ENCODE measurements at places on chromosomes 7 and 10.

DNA sequence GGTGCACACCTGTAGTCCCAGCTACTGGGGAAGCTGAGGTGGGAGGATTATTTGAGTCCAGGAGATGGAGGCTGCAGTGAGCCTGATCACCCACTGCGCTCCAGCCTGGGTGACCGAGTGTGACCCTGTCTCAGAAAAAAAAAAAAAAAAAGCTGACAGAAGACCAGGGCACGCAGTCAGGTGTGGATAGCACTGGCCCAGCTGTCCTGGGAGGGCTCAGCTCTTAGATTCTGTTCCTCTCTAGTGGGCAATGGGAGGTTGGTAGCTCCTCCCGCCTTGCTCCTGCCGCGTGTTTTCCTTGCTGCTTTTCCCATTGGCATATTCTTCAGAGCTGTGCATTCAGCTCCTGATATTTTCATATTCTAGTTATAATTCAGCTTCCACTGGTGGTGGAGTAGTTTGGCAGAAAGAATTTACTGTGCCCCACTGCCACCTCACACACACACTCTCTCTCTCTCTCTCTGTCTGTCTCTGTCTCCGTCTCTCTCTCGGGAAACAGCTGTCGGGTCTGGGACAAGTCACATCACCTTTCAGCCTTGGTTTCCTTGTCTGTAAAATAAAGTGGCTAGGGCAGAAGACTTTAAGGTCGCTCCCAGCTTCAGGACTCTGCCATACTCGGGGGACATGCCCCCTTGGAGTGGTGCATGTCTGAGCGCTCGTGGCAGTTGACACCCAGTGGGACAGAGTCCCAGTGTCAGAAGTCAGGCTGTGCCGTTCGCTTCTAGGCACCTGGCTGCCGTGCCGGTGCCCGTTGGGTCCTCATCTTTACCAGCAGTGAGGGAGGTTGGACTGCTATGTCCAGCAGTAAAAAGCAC lies 25.9 kb upstream of the ANKRD2 start:
- no peak for DNase-seq

GRCh38 chr7:75813084-75813483 lies 522 bp downstream of the CCL24 start:
- no peak for DNase-seq

GRCh38 chr10:3786295-3787015 lies 1.4 kb upstream of the KLF6 start:
- DNase-seq = no peak

GRCh38 chr7:93843260-93843659 lies 47.3 kb downstream of the TFPI2 start:
- no peak for DNase-seq

GRCh38 chr7:45578467-45578866 lies 4.3 kb downstream of the ADCY1 start:
- DNase-seq = no peak

- DNase-seq = peak; percentile 99
Observed at GRCh38 chr10:104268713-104269645, at the start of gene GSTO2. TSS of gene GSTO2 (plus strand) at chr10:104269184. CDS start at chr10:104274916, 5,732 bp downstream.

DNA sequence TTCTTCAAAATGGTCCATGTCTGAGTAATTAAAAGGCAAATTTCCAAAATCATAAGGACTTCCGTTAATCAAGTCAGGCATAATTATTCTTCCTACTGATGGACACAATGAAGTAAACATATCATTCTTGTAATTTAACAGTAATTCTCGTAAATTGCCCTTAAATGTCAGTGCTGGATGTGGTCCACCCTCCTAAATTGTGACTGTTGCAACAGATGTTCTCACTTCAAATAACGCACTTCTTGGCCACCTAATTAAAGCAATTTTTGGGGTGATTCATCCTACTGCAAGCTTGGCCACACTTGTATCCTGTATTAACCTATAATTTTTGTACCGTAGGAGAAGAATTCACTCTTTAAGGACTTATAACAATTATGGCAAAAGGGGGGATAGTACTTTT lies 1.9 kb downstream of the COL1A2 start:
- DNase-seq = no peak

GRCh38 chr10:63467841-63468240 lies 2.1 kb upstream of the JMJD1C start:
- no peak for DNase-seq

DNA sequence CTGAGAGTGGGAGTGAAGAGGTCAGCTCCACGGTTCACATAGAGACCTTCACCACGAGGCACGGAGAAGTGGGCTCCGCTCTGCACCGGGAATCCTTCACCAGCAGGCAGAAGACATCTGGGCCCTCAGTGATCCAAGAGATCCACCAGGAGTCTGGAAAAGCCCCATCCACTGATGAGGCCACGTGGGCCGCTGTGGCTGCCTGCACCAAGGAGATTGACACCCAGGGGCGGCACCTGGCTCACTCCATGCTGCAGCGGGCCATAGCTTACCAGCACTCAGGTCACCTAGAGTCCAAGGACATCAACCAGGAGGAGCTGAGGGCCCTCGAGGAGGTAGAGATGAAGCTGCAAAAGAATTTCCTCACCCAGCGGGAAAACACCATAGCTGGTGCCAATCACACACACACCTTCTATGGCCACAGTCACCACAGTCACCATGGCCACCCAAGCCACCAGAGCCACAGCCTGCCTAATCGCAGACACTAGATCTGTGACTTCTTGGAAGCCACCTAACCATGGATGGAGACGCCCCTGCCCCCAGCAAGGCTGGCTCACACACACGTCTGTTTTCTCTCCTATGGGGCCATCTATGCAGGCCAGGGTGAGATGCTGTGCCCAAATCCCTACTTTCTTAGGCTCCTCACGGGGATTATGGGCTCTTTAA lies 694 bp downstream of the C10orf62 start:
- no peak for DNase-seq

DNA sequence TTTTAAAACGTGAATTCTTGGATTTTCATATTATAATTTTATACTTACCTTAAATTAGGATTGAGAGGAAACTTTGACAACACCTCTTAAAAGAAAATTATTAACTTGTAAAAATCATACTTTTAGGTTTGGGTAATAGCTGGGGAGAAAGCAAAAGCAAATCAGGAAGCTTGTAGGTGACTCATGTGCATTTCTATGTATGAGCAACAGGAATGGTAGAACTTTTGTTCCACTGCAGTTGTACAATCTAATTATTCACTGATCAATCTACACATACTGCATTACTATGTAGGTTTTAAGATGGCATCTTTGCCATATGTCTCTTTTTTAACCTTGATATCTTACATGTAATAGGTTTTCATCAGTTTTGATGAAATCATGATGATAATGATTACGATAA lies 223.2 kb downstream of the PRKG1 start:
- DNase-seq = no peak

DNA sequence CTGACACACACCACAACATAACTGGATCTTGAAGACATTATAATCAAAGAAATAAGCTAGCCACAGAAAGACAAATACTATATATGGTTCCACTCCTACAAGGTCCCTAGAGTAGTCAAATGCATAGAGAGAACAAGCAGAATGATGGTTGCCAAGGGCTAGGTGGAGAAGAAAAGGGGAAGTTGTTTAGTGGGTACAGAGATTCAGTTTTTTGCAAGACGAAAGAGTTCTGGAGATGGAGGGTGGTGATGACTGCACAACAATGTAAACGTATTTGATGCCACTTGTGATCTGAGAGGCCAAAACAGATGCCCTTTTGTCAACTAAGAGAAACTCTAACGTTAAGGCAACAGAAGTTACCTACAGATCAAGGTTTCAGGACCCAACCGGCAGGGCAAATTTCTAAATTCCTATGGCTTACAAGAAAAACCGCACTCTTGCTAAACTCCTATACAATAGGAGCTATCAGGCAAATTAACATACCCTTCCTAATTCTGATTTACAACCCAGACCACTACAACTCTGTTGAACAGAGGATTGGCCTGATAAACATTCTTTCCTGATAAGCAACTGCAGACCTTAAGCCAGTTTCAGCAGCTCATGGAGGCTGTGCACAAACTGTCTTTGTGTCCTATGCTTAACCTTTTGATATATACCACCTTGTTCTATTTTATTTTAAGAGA lies 69.0 kb downstream of the FAM107B start:
- DNase-seq = no peak

DNA sequence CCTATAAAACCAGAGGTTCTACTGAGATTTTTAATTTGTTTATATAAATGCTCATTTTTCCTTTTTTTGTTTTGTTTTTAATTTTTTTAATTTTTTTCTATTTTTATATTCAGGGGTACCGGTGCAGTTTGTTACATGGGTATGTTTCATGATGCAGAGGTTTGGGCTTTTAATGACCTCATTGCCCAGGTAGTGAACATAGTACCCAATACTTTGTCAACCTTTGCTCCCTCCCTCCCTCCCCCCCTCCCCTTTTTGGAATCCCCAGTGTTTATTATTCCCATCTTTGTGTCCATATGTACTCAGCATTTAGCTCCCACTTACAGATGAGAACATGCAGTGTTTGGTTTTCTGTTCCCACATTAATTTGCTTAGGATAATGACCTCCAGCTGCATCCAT lies 94.4 kb upstream of the NEBL start:
- DNase-seq = no peak

DNA sequence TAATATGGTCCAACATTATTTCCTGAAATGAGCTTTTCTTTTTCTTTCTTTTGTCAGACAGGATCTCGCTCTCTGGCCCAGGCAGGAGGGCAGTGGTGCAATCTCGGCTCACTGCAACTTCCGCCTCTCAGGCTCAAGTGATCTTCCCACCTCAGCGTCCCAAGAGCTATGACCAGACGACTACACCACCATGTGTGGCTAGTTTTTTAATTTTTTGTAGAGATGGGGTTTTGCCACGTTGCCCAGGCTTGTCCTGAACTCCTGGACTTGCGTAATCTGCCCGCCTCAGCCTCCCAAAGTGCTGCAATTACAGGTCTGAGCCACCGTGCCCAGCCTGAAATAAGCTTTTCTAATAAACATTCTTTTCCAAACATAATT lies 48.6 kb downstream of the CUL2 start:
- peak; percentile 13 for DNase-seq

DNA sequence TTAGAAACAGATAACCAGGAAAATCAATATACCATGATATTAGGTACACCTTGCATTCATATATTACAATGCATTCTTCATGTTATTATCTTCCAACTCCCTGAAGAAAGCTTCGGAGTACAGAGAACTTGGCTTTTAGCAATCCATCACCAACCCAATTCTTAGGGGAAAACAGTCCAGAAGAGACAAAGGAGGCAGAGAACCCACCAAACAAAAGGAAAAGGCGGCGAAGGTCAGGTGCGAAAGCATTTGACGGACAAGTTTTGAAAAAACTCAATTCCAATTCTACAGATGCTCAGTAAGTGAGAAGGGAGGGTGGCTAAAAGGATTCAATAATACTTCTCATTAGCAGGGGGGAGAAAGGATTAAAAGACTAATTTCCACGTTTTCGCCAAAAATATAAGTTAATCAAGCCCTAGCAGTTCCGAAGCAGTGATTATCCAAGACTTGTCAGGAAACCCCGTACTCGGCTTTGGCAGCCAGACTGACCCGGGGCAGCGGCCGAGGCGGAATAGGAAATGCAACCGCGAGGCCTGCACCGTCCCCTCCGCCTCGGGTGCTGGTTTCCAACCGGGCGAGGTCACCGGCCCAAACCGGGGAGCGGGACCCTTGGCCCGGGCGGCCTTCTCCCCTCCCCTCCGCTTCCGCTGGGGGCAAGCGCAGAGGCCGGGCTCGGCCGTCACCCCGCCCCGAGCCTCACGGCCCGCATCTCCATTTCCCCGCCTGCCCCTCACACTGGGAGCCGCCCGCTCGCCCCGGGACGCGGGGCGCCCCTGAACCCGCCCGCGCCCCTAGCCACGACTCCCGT lies 747 bp downstream of the GDI2 start:
- peak; percentile 47 for DNase-seq

DNA sequence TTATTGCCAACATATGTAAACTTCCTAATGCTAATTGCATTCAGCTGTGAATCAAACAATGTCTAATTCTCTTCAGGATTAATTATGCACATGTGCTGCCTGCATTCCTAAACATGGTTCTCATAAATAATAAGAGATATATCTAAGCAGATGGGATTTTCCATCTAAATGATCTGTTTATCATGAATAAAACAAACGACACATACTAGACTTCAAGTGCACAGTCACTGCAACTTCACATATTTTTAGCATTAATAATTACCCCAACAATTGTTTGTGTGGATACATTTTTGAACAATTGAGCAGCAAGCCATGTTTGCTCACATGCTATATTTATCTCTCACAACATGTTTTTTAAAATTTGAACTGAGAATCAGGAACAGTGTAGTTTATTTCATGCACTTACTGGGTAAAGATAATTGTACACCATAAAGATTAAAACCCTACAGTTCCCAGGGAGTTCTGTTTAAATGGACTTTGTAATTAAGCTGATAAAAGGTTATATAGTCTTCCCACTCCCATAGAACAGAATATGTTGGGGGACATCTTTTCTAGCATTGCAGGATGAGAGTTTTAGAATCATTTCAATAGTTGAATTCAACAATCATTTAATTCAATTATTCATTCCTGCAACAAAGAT lies 378.5 kb downstream of the MDFIC start:
- DNase-seq = no peak

DNA sequence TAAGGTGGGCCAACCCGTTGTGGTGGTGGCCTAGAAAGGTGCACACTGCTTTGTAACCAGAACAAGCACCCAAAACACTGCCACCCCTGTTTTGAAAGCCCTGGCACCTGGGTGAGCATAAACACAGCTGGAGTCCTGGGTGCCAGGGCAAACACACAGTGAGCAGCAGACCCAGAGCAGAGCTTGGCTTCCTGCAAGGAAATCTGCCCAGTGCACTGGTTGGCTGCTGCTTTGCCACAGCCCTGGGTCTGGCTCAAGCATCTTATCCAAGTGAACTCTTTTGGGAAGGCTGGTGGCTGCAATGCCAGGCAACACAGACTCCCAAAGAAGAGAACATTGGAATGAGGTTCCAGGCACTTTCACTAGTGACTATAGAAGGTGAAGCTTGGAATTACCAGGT lies 145.5 kb upstream of the PDE1C start:
- no peak for DNase-seq

- DNase-seq = no peak
Observed at GRCh38 chr10:132407846-132408278, 10.9 kb downstream of the PWWP2B start.

GRCh38 chr7:93242106-93242505 lies 9.9 kb downstream of the VPS50 start:
- DNase-seq = no peak

- no peak for DNase-seq
Observed at GRCh38 chr7:73811760-73812168, 19.0 kb upstream of the CLDN4 start.

GRCh38 chr10:122281018-122281626 lies 10.0 kb downstream of the BTBD16 start:
- no peak for DNase-seq

- peak; percentile 62 for DNase-seq
Observed at GRCh38 chr7:45574669-45575500, 717 bp downstream of the ADCY1 start.

GRCh38 chr7:130275826-130276297 lies 9.2 kb downstream of the CPA2 start:
- no peak for DNase-seq
